Suppressor macrophage treated with lipopolysaccharide for 1 hour (primary cell): ENCODE measurements at places on chromosomes 5 and 9.
A peak's percentile ranks its signal among the peaks of the same experiment; 100 is the strongest.

GRCh38 chr5:72586788-72587530, 79.7 kb upstream of the ZNF366 start:
- no peak for DNase-seq

- no peak for DNase-seq
Observed at GRCh38 chr5:93586736-93587596, 3.9 kb downstream of the NR2F1 start.

GRCh38 chr9:78601957-78602565, 305.1 kb downstream of the PSAT1 start:
- peak; percentile 71 for DNase-seq

DNA sequence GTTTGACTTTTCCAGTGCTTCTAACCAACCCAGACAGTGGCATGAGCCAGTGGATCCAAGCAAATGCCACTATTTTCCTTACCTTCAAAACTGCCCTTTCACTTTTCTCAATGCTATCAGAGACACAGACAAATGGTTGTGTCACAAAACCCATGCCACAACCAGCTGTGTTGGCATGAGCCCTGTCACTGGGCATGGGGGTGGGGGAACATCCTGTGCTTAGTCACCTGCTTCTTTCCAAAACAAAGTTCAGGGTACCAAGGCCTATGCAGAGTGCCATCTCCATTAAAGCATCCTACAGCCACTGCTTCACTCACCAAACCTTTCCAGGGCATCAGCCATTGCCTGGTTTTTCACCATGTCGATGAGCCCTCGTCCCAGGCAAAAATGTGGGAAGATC, 30.1 kb downstream of the NIPSNAP3B start:
- DNase-seq, result peak; percentile 50

DNA sequence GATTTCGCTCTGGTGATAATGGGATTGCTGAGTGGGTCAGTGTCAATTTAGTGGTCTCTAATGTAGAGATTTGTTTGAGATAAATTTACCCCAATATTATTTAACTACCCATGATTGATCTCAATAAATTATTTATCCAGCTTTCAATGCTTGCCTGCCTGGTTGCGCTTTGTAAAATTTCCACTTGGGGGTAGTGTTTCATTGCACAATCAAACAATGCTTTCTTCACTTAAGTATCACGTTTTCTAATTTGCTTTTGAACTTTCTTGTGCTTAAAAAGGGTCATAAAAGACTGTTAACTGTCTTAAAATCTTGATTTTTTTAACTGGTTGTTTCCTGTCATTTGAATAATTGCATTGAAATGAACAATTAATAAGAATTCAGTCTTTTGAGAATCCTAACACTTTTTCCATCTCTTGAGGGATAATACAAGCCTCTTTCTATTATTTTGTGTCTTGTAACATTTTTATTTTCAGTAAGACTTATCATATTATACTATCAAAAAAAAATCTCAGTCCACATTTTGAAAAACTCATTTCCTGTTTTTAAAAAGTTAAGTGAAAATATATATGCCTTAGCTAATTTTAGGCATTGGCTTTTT, 18.7 kb downstream of the HSD17B4 start:
- DNase-seq, result peak; percentile 36

DNA sequence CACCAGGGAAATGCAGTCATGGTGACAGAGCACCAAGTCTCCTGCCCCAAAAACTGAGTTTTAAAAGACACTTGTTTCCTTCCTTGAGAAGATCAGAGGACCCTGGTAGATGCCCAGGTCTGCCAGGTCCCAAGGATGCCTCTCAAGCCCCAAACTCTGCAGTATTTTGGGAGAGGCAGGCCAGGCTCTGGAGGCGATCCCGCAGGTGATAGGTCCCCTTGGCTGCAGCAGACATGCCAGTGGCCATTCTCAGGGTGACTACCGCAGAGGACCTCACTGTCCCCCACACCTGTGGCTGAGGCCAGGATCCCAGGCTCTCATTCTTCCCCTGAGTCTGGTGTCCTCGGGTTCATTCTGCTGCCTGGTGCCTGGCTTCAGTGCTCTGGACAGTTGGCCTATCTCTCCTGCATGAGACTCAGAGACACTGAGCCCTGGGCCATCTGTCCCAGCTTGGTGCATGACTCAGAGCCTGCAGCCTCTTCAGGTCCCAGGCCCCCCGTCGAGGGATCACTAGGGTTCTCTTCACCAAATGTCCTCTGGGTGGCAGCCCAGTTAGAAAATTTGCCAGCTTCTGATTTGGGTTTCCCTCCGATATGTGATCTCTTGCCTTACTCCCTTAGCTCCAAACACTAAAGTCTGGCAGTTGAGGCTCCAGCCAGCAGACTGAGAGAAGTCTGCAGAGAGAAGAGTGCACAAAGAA, 59.7 kb upstream of the GARNL3 start:
- DNase-seq, result peak; percentile 28

DNA sequence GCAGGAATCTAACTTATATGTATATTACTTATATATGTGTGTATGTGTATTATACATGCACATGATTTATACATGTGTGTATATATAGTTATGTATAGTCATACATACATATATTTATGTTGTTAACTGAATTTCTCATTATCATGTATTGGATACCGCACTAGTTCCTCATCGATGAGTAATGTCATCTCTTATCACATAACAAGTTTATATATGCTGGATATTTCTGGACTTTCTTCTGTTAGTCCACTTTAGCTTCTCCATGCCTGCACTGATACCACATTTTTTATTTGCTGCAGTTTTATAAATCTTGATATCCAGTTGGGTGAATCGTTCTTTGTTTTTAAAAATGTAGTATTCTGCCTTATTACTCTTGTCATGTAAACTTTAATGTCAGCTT, 50.2 kb downstream of the APC start:
- DNase-seq, result no peak

DNA sequence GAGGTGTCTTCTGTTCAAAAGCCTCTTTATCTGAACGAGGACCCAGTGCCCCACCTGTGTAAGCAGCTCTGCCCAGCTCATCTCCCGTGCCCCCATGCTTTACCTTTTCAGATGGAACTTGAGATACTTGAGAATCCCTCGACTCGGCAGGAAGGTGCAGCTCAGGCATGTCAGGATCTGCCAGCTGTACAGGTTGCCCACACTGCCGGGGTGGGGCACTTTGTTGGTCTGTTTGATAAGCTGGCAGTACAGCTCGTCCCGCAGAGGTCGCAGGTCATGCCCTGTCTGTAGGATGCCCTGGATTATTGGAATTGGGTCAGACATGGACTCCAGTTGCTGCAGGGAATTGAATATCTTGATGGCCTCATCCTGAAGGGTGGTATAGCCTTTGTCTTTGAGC, 58.0 kb upstream of the RETREG1 start:
- no peak for DNase-seq

DNA sequence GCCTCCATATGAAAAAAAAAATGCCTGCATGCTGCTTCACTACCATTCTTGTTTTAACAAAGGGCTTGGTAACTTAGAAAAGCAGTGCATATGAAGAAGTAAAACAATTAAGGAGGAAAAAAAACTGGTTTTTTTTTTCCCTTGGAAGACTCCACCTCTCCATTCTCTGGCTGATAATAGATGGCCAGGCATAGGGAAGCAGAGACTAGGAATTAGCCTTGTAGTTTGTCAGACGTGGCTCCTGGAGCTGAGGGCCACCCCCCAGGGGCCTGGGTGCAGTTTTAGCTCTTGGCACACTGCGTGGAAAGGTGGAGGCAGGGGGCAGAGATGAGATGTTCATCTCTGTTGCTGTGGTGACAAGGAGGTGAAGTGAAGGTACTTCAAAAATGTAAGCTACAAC, 42.7 kb downstream of the WDR36 start:
- DNase-seq, result no peak

DNA sequence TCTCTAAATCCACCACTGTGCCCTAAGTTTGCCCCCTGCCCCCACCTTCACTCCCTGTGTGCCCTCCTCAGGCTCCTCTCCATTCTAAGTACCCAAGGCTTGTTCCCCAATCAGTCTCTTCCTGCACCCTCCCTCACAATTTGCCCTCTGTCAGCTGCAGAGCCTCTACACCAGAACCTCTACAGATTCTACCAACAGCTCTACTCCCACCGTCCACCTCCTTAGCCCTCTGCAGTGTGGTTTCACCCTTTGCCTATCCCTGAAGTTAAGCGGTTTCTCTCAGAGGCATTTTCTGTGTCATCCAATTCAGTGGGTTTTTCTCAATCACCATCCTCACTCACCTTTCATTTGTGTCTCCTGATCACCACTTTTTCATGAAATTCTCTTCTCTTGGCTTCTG, 13.2 kb upstream of the ERAP2 start:
- no peak for DNase-seq

DNA sequence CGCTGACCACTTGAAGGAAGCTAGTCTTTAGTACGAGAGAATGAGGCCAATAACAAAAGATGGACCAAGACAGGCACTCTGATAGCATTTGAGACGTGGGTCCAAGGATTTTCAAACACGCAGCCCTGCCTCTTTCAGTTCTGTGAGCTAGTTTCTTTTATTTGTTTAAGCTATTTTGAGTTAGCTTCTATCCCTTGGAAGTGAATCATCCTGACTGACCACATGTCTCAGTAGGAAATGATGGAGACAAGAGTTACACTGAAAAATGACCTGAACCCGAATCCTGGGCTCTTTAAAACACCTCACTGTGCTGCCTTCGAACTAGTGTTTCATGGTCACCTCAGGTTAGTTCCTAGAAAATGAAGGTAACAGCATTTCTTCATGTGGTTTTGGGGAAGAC, 9.9 kb downstream of the TEK start:
- no peak for DNase-seq

DNA sequence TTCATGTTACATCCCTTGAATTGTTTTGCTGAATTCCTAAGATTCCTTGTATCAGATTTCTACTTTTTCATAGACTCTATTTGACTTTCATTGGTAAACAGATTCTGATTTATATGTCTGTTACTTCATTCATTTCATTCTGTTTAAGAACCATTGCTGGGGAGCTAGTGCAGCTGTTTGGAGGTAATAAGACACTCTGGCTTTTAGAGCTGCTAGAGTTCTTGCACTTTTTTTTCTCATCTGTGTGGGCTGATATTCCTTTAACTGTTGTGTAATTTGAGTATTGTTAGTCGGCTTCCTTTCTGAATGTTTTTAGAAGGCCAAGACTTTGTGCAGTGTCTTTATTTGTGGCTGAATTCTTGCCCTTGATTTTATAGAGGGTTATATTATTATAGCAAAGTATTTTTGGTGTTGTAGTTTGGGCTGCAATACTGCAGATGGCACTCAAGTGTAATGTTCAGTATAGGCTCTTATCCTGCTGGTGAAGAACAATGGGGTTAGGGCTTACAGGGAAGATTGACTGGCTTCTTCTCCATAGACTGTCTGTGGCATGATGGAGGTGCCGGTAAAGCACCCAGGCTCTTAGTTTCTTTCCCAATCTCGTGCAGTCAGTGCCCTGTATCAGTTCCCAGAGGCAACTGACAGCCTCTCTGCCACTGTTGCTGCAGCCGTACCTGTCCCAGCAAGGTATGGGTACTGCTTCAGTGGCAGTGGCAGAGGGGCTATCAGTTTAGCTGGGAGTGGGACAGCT, 162.2 kb downstream of the OXCT1 start:
- no peak for DNase-seq

GRCh38 chr5:168916266-168916665, 337.1 kb upstream of the PANK3 start:
- DNase-seq, result no peak

DNA sequence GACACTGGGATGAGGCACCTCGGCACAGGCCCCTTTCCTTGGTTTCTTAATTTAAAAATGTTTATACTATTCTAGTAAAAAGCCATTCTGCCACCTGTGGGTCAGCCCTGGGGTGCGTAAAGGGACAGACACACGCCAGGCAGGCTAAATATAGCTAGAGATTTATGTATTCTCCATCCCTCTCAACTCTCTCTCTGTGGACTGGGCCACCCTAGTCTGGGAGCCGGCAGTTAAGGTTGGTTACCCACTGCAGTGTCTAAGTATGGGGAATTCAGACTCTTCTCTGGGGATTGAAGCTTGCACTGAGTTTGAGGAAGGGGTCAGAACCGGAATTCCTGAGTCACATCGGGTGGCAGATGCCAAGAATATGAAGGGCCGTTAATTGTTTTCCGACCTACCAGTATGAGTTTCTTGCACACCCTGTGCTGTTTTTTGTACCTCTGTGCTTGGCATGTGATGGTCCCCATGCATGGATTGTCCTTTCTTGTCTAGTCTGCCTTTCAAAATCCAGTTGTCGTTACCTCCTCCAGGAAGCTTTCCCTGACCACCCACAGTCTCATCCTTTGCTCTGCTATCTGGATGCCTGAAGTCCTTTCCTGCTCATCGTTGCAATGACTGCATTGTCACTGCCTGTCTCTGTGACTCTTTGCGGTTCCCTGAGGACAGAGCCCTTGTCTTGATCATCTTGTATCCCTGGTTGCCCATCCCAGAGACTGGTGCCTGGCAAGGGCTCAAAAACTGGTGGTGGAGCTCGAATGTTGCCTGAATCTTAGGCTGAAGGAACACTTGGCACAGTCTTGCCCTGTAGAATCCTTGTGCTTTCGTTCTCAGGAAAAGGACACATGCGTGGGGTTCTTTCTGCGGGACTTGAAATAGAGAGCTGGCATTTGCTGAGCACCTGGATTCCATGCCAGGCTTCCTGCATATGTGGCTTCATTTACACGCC, 2.1 kb downstream of the NEURL1B start:
- peak; percentile 12 for DNase-seq

- no peak for DNase-seq
Observed at GRCh38 chr5:141001446-141001843, 35.2 kb downstream of the PCDHAC2 start.

DNA sequence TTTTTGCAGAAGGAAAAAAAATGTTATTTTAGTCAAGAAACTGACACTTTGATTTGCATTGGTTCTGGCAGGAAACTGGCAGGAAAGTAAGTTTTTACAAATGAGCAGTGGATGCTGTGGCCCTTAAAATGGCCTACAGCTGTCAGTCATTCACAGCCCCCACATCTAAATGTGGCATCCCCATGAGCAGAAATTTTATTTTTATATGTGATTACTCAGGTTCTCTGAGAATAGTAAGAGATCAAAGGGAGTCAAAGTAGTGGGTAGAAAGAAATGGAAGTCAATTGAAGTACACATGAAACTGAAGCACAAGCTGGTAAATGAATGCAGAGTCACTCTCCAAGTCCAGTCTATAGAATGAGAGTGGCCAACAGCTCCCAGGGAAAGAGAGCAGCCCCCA, 80.3 kb downstream of the ENC1 start:
- DNase-seq, result no peak

GRCh38 chr5:159198063-159199036, 11.0 kb downstream of the RNF145 start:
- peak; percentile 67 for DNase-seq

- no peak for DNase-seq
Observed at GRCh38 chr9:129524582-129525270, 96.2 kb downstream of the C9orf50 start.

DNA sequence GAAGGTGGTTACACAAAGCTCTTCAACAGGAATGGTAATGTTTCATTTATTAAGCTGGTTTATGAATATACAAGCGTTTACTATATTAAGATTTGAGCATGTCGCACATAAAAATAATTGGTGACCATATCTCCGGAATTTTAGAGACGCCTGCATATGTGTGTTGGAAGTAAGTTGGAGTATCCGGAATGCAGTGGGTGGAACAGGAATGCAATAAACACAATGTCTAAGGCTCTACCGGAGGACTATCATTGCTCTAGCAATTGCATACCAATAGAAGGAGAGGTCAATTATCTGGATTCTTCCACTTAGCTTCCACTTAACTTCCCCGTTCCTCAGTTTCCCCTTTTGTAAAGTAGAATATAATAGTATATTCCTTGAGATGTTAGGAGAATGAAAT, 1.1 kb upstream of the CEP78 start:
- DNase-seq, result no peak
